GDM1 (cell line): ENCODE measurements at places on chromosomes 5 and 9.

- peak; percentile 32 for DNase-seq
Measured at GRCh38 chr5:143141652-143142051, 261.8 kb downstream of the NR3C1 start.

- no peak for DNase-seq
Measured at GRCh38 chr5:103340717-103341388, 82.3 kb downstream of the MACIR start.

DNA sequence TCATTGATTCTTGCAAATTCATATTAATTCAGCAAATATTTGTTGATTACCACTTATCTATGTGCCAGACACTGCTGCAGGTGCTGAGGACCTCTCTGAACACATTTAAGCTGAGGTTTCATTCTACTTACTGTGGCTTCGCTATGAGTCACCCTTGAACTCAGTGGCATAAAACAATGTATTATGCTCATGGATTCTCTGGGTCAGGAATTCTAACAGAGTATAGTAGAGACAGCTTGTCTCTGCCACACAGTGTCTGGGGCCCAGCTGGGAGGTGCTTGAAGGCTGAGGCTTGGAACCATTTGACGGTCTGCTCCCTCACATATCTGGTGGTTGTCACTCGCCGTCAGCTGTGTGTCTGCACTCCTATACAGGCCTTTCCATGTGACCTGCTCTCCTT is 124.3 kb upstream of the NR3C1 start:
- DNase-seq, result no peak

DNA sequence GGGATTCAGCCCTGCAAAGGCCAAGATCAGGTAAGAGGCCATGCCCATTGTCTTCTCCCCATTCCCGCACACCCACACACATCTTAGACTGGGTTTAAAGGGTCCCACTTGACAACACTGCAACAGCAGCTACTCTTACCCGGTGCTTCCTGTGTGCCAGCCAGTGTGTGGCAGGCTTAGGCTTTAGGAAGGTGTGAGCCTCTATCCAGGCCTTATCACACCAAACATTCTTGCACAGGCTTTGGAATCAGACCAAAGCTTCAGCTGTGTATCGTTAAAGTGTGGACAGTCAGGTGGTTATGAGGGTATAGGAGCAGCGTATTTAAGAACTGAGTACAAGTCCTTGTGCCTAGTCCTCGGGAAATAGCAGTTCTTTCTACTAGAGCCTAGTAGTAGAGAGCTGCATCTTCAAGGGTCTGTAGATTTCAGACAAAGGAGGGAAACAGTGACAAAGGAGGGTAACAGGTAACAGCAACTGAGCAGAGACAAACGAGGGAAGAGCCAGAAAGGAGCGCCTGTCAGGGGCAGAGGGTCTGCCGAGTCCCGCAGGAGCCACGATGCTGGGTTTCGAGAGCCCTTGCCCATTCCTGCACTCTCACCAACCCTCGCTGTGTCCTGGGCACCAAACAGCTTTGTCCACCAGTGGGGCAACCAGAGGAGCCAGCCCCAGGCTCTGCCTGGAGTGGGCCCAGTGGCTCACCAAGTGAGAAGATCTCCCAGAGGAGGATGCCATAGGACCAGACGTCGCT is 30.9 kb downstream of the CSF1R start:
- no peak for DNase-seq

- DNase-seq, result no peak
Measured at GRCh38 chr9:71765693-71766092, 2.6 kb downstream of the CEMIP2 start.

GRCh38 chr5:27855491-27855890 is 817.1 kb upstream of the CDH9 start:
- no peak for DNase-seq

- no peak for DNase-seq
Measured at GRCh38 chr9:75138260-75139040, 50.1 kb downstream of the OSTF1 start.

DNA sequence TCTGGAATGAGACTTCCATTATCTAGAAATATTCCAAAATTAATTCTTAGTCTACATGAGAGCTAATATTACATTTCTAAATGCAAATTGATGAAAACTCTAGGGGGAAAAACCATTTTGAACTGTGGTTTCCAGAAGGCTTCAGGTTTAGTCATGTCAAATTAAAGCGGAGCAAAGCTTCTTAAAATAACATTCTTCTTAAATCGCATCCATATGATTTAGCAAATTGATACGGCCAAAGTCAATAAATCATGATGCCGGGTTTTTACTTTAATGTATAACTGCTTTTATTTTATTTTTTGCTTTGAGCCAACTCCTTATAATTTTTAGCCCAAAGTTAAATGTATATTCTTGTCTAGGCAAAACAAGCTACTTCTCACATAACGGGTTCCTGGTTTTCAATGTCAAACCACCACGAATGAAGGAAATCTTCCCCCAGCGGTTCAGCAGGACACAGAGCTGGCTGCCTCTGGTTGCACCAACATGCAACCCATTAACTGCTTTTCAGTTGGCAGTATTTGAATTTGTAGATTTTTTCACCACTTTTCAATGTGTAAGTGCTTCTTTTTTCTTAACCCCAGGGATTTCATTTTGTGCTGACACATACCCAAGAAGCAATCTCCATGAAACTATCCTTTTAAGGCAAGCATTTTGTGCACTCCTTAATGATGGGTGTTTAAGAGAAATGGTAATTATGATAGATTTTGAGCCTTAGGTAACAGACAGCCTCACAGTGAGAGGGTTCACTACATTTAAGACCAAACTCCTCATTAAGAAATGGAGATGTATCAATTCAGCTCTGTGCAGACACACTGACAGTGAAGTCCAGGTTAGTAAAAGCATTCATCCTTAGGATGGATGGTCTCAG is 35.5 kb downstream of the EFNA5 start:
- DNase-seq, result no peak

DNA sequence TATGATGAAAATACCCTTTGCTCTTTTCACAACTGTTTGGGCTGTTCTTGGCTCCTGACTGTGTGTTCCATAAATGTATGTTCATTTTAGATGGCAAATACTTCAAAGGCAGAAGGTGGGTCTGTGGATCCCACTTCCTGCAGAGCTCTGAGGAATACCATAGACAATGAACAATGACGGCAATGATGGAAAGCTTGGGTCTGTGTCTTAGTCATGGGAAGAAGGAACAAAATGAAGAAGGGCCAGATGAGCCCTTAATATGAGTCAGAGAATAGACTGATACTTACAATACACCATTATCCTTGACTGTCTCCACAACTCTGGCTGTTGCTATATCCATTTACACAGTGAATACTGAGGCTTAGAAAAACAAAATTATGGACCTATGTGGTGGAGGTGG is 126.0 kb downstream of the SLIT3 start:
- no peak for DNase-seq

- no peak for DNase-seq
Measured at GRCh38 chr5:173679909-173680630, 63.6 kb upstream of the BOD1 start.

DNA sequence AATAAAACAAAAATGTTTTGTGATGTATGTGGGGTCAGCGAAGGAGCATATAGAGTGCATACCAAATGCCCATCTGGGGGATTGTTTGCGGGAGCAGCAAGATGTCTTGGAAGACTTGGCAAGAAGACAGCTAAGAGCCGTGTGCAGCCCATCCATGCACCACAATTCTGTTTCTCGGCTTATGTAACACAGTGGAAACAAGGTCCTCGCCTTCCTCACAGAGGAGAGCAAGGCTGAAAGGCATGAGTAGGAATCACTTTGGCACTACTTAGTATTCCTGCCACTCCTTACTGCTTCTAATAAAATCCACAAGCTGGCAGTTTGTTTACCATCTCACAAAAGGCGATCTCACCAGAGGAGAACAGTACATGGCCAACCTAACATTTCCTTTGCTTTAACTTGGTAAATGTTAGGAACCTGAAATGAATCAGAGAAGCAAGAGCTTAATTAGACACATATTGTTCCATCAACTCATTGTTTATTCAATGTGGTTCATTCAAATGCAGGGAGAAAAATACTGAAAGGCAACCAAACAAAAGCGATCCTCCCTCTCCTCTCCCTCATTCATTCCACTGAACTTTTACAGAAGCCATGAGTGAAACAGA is 648.1 kb downstream of the ACTL7B start:
- no peak for DNase-seq

- no peak for DNase-seq
Measured at GRCh38 chr9:137453643-137454081, 5.5 kb downstream of the NSMF start.

GRCh38 chr9:29211003-29211579 is 1637.8 kb upstream of the C9orf72 start:
- no peak for DNase-seq

- no peak for DNase-seq
Measured at GRCh38 chr5:39411061-39411460, 13.7 kb downstream of the DAB2 start.

- DNase-seq, result no peak
Measured at GRCh38 chr5:158814521-158814920, 285.2 kb downstream of the EBF1 start.

- DNase-seq, result no peak
Measured at GRCh38 chr5:919356-920000, 26.8 kb downstream of the TRIP13 start.

DNA sequence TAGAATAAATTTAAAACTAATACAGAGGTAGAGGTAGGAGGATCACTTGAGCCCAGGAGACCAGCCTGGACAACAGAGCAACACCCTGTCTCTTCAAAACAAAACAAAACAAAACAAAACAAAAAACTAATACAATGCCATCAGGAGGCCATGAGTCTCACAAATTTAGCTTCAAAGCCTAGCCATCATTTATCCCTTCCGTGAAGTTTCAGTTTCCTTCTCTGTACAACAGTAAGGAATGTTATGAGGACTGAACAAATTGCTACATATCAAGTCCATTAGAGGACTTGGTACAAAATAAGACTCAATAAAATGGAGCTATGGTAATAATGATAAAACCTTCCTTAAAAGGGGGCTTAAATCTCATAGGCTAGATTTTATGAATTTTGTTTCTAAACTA is 60.8 kb downstream of the MAPKAP1 start:
- DNase-seq, result no peak

GRCh38 chr5:151079838-151080612 is 809 bp downstream of the TNIP1 start:
- DNase-seq, result no peak

DNA sequence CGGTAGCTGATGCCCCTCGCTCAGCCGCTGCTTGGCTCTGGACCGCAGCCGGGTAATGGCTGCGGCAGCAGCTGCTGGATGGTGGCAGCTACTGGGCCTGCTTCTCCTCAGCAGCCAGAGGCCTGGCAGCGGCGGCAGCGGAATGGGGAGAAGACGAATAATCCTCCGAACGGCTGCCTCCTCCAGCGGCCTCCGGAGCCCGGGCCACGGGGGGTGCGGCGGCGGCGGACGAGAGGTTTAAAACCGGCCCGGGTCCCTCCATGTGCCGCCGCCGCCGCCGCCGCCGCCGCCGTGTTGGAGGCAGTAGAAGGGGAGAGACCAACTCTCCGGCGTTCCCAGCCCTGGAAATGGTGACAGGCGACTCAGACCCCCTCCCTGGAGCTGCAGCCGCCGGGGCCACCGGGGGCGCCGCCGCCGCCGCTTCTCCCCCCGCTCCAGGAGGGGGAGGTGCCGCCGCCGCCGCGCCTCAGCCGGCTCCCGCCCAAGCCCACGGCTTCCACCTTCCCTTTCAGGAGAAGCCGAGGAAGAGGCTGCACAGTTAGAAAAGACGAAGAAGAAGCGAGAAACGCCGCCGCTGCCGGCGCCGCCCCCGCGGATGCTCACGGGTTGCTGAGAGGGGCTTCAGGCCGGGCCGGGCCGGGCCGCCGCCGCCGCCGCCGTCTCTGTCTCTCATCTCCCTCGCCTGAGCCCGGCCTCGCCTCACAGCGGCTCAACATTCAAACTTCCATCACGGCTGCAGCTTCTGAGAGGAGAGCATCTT is 118.4 kb upstream of the PRSS3 start:
- peak; percentile 66 for DNase-seq

DNA sequence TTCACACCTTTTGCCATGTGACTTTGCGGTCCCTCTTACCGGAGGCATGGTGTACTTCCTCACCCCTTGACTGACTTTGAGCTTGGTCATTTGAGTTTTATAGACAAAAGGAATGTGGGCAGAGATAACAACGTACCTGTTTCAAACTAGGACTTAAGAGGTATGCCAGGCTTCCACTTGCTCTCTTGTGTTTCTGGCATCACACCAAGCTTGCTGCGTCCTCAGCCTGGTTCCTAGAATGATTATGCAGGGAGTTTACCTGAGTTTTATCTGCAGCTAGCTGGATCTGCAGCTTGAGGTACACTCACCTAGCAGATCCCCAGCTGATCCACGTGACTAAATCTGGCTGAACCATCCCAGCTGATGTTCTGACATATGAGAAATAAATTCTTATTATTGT is 66.2 kb downstream of the PLK2 start:
- no peak for DNase-seq

DNA sequence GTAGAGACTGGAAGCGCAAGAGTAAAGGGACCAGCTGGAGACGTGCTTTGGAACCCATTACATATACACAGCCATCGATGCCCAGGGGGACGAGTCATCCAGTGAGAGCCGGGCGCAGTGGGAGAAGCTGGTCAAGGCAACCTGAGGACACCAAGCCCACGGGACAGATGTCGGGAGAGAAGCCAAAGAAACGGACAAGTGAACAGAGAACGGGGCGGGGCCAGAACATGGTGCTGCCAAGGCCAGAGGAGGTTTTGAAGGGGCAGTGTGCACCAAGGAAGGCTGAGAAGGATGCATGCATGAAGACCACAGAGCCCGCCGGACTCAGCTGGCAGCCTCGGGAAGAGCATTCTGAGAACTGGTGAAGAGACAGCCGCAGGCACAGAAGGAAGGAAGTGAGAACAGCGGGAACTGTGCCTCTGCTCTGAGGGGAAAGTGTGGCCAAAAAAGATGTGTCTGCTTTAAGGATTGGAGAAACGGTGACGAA is 20.3 kb downstream of the CAMSAP1 start:
- peak; percentile 60 for DNase-seq

GRCh38 chr5:5105531-5105930 is 34.6 kb upstream of the ADAMTS16 start:
- DNase-seq, result no peak

DNA sequence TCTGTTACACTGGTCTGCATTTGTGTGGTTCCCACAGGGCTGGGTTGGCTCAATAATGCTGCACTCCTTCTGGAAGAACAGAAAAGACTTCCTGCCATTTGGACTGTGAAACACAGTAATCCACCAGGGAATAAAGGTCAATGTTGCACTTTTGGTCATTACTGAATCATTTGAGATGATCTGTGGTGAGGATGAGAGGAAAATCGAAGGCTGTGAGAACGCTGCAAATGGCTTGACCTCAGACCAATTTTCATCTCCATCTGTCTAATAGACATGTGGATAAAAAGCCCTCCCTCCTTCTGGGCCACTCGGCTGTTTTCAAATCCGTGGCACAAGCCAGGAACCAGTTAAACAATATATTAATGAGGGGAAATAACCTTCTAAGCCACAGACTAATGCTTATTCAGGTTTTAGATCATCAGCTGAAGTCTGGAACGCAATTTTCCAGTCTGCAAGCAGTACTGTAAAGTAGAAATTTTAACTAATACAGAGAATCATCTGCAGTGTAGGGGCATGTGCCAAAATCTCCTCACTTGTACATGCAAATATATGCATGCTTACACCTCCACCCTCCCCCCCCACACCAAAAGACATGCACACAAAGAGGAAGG is 20.2 kb downstream of the TLE1 start:
- DNase-seq, result no peak

GRCh38 chr9:25678147-25678666 is at the start of gene TUSC1:
Gene TUSC1 (minus strand): TSS chr9:25678444. CDS start chr9:25678312, 132 bp downstream.
- DNase-seq, result no peak

- DNase-seq, result no peak
Measured at GRCh38 chr5:99922386-99922785, 612.8 kb upstream of the FAM174A start.

- DNase-seq, result peak; percentile 82
Measured at GRCh38 chr9:128771745-128772519, at the start of gene ZER1. Gene ZER1 (minus strand): TSS chr9:128771927. CDS start chr9:128755565, 16,362 bp downstream.
